Bladder microvascular endothelial cell (primary cell): ENCODE measurements at places on chromosomes 2 and 18. TPM values are rescaled to one million over a fixed set of nuclear protein-coding genes. Genes with fewer than 3 reads are reported as not detected.

Gene PLGLB1
- 0.16 and 5.9 TPM in 2 replicates for total RNA-seq

Gene BMP10
- total RNA-seq, result not detected in 2 replicates

Gene NEU2
- total RNA-seq, result not detected in 2 replicates

Gene MAIP1
- 15.4 and 16.8 TPM in 2 replicates for total RNA-seq

Gene C2orf42
- 9.2 and 28.7 TPM in 2 replicates for total RNA-seq

Gene NETO1
- total RNA-seq, result not detected in 2 replicates

Gene SH3BP4
- total RNA-seq, result 24.6 and 43.7 TPM in 2 replicates

Gene CRYGD
- not detected in 2 replicates for total RNA-seq

Gene LBX2
- 1.3 and 1.9 TPM in 2 replicates for total RNA-seq

Gene TUBB8B
- not detected in 2 replicates for total RNA-seq

Gene REG3G
- total RNA-seq, result not detected in 2 replicates

Gene MDH1B
- 0.16 and 0.19 TPM in 2 replicates for total RNA-seq

Gene PSD4
- total RNA-seq, result 0.38 and 0.49 TPM in 2 replicates

Gene FSIP2
- under 0.01 and 0.44 TPM in 2 replicates for total RNA-seq

Gene APCDD1
- total RNA-seq, result not detected in 2 replicates

Gene ALK
- total RNA-seq, result not detected in 2 replicates

Gene PLGLB2
- 0.65 and 2.4 TPM in 2 replicates for total RNA-seq

Gene SEPTIN10
- 99.7 and 122 TPM in 2 replicates for total RNA-seq

Gene ANKRD62
- total RNA-seq, result not detected in 2 replicates

Gene SERPINB13
- not detected in 2 replicates for total RNA-seq
